Stimulated activated CD4-positive, alpha-beta T cell treated with anti-CD3 and anti-CD28 coated beads, Interleukin-12 subunit alpha, Interleukin-12 subunit beta, amount 100 ng/mL, for 24 hours (primary cell): ENCODE measurements at places on chromosomes 3 and 15.

DNA sequence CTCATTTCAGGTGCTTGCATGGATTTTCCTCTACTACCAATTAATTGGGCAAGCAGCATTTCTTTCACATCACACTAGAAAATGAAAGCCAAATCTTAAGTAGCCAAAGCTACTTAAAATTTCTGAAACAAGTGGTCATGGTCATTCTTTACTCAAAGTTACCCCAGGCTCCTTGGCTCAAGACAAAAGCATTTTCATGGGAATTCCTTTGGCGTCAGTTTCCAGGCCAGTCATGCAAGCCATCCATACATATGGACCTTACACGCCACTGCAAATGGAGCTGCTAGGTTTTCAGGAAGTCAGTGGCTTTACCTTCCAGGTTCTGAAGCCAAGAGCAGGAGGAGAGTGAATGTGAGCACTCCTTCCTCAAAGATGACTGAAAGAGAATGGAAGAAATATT is 83.7 kb upstream of the IL12A start:
- no peak for DNase-seq

DNA sequence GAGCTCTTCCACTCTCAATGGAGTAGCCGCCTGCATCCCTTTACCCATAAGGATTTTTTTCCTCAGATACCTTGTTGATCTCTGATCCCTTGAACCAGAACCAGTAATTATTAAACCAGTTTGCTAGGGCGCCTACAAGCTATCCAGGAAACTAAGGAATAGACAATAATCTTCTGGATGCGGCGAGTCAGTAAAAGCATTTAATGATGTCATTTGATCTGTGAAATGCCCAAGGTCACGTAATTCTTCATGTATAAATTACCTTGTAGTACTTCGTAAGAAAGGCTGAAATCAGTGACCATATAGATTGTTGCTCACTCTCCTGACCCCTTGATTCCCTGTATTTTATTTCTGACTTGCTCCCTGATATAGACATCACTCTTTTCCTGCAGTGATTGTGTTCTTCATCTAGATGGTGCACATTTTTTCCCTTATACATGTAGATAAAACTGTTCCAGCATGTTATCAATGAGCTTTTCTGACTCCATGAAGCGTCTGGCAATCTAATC is 548.6 kb upstream of the NAALADL2 start:
- DNase-seq = no peak

DNA sequence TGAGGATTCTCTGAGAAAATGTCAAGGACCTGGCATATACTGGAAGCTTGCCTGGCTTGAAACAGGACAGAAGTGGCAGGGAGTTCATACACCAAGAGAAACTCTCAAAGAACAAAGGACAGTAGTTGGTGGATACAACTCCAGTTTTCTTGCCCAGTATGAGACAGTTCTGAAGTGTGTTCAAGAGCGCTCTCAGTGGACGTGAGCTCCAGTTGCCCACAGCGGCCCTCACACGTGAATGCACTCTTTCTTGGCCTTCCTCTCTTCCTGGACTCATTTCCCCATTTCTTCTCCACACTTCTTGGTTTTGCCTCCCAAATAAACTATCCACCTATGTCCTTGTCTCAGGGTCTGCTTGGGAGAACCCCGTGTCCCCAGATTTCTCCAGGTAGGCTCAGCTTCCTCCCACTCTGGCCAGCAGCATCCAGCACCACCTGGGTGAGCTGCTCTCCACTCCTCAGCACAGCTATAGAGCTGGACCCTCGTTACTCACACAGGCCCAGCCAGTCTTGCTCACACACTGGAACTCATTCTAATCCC is 54.5 kb downstream of the DCLK3 start:
- no peak for DNase-seq

- DNase-seq = no peak
These were observed 33.3 kb downstream of the SETD5 start for GRCh38 chr3:9430733-9431132.

DNA sequence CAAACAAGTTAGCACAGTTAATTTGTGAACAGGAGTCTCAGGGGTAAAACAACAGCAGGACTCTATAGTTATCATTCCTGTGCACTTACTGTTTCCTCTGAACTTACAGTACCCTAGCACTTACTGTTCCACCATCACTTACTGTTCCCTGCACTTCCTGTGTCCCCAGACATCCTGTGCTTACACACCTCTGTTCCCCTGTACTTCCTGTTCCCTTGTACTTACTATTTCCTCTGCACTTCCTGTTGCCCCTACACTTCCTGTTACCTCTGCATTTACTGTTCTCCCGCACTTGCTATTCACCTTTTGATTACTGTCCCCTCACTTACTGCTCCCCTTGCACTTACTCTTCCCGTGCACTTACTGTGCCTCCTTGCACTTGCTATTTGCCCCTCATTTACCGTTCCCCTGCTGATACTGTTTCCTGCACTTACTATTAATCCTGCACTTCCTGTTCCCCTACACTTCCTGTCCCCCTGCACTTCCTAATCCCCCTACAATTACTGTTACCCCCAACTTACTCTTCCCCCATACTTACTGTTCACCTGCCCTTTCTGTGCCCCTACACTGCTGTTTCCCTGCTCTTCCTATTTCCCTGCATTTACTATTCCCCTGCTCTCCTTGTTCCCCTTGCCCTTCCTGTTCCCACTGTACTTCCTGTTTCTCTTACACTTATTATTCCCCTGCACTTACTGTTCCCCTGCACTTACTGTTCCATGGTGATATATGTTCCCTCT is 30.3 kb downstream of the TPRA1 start:
- no peak for DNase-seq

DNA sequence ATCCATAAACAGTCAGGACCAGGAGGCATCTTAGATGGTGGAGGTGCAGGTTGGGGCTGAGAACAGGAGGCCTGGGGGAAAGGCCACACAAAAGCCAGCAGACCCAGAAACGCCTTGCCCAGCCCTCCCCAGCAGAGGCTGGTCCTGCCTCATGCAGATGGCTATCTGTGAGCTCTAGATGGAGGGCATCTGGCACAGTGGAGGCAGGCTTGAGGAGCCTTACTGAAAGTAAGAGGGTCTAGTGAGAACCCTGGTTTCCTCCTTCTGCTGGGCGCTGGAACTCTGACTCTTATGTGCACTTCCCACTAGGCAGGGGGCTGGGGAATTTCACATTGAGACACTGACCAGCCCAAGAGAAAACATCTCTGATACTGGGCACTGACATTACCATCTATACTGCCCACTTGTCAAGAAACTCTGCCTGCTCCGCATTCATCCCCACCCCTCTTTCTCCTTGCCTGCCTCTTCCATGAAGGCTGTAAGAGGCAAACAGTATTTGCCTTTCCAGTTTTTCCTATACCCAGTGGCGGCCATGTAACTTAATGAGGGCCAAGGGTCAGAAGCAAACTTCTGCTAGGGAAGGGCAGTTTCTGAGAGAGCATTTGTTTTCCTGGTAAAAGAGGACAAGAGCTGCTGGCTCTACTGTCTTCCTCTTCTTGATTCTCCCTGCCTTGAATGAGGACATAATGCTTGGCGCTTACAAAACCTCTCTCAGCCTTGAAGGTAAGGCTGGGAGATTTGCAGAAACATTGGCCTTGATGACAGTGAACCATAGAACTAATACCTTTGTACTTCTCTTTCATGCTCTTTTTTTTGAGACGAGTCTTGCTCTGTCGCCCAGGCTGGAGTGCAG is 4.4 kb upstream of the SCN5A start:
- no peak for DNase-seq

- no peak for DNase-seq
These were observed 59.9 kb upstream of the CHRM5 start for GRCh38 chr15:33908406-33908805.

- DNase-seq = peak; percentile 15
These were observed 676 bp downstream of the TCF12 start for GRCh38 chr15:56919031-56919608.

GRCh38 chr3:172705170-172705569 is 5.7 kb downstream of the NCEH1 start:
- DNase-seq = no peak

- DNase-seq = no peak
These were observed 30.7 kb upstream of the SLC24A5 start for GRCh38 chr15:48090115-48090514.
